ENCODE measurements at places on chromosomes 13 and 19.
A peak's percentile ranks its signal among the peaks of the same experiment; 100 is the strongest.

DNA sequence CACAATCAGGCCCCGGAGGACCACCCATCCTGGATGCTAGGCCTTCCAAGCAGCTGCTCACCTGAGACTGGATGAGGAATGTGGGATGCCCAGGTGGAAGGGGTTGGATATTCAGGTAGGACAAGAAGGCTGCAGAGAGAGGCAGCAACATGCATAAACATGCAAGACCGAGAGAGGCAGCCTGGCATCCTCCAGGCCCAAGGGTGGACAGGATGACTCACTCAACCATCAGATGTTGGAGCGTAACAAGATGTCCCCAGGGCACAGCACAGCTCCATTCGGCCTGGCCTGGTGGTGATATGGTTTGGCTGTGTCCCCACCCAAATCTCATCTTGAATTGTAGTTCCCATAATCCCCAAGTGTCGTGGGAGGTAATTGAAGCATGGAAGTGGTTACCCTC lies 10.0 kb upstream of the CABP5 start:
- no peak for DNase-seq

DNA sequence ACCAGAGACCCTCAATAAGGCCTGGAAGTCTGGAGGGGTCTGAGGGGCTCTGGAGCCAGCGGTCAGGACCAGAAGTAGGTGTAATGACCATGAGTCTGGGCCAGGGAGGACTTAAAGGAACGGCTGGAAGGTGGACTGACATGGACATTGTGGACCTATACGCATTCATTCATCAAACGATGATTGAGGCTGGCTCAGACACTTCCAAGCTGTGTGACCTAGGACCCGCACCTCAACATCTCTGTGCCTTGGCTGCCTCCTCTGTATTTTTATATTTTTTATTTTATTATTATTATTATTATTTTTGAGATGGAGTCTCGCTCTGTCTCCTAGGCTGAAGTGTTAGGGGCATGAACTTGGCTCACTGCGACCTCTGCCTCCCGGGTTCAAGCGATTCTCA lies 9.3 kb upstream of the LRRC25 start:
- no peak for DNase-seq

GRCh38 chr13:36345438-36346221 lies 564 bp downstream of the SPART start:
- no peak for DNase-seq

DNA sequence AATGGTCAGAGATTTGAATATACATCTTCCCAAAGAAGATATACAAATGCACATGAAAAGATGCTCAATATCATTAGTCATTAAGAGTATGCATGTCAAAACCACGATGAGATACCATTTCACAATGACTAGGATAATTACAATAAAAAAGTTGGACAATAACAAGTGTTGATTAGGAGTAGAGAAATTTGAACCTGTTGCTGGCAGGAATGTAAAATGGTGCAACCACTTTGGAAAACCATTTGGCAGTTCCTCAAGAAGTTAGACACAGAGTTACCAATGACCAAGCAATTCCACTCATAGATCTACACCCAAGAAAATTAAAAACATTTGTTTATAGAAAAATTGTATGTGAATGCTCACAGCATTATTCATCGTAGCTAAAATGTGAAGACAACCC lies 33.2 kb upstream of the STARD13 start:
- peak; percentile 25 for DNase-seq

GRCh38 chr13:79354285-79354684 lies 51.8 kb downstream of the RBM26 start:
- no peak for DNase-seq

- no peak for DNase-seq
Measured at GRCh38 chr19:13764821-13765394, 586 bp downstream of the MRI1 start.

- no peak for DNase-seq
Measured at GRCh38 chr19:16470541-16470910, 1.2 kb downstream of the EPS15L1 start.

Measured in GM04503 (cell line).